ENCODE measurements at places on chromosomes 5 and 9. TPM values are rescaled to one million over a fixed set of nuclear protein-coding genes. Genes with fewer than 3 reads are reported as not detected.

PCDHB14 gene
- total RNA-seq, result 0.58 TPM

IFNB1 gene
- total RNA-seq, result not detected

SMIM32 gene
- under 0.01 TPM for total RNA-seq

UTP15 gene
- total RNA-seq, result 22.0 TPM

FLT4 gene
- total RNA-seq, result 0.58 TPM

SLC4A9 gene
- not detected for total RNA-seq

CORO2A gene
- total RNA-seq, result 0.56 TPM

RPL35 gene
- 2,667 TPM for total RNA-seq

CCL28 gene
- 6.2 TPM for total RNA-seq

SPATA24 gene
- total RNA-seq, result 4.5 TPM

SLC34A1 gene
- not detected for total RNA-seq

CCDC112 gene
- total RNA-seq, result 6.1 TPM

MCTP1 gene
- total RNA-seq, result 3.7 TPM

PLEKHG4B gene
- total RNA-seq, result 0.38 TPM

C7 gene
- 0.96 TPM for total RNA-seq

EIF4E1B gene
- not detected for total RNA-seq

IRX1 gene
- 0.19 TPM for total RNA-seq

PCA3 gene
- under 0.01 TPM for total RNA-seq

Data from regular cardiac myocyte (primary cell).